Activated naive CD4-positive, alpha-beta T cell (primary cell): ENCODE measurements at places on chromosomes 7 and 10.

GRCh38 chr10:92957223-92958010 is 103.2 kb upstream of the CYP26C1 start:
- no peak for DNase-seq

GRCh38 chr7:40175725-40176510 is 41.1 kb downstream of the SUGCT start:
- DNase-seq = no peak

GRCh38 chr7:139180700-139181311 is 50.2 kb upstream of the UBN2 start:
- no peak for DNase-seq

DNA sequence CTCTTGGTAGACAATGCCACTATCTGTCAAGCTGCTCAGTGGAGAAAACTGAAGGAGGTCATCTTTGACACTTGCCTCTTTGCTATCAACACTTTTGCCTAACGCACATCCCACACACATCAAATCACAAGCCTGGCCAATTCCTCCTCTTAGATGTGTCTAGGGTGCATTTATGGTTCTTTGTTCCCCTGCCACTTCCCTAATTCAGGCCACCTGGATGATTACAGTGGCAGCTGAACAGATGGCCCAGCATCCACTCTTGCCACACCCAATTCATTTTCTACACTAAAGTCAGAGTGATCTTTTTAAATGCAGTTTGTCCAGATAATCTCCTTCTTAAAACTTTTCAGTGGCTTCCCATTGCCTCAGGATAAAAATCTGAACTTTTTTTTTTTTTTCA is 58.6 kb downstream of the LAMB4 start:
- DNase-seq = no peak

DNA sequence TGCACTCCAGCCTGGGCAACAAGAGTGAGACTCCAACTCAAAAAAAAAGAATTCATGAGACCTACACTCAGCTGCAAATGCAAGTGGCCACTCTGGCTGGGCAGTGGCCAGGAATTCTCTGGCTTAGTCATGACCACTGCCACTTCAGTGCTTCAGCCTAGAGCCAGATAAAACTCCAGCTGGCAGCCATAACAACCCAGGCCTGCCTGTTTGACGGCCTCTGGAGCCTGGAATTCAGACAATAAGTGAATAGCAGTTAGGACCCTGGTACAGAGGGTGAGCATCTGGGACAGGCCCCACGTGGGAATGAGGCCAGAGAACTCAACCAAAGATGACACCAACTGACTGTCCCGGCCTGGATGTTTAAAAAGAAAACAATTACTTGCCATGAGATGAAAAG is 18.9 kb downstream of the RCC1L start:
- no peak for DNase-seq

DNA sequence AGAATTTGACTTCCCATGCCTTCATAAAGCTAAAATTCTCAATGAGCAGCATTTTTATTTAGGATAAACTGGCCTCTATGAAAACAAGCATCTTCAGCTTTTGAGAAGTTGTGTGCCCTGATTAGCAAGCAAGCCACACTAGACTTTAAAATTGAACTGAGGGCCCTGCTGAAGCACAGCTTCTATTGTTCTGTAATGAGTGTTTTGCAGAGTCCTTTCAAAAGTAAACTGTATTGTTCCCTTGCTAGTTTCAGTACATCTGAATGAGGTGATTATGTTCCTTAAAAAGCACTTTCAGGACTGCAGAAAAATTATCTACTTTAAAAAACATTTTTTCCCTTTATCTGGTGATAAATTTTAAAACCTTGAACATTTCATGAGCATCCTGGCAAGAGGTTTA is 113.3 kb upstream of the PRPS1L1 start:
- no peak for DNase-seq

GRCh38 chr10:13719425-13719824 is 132.7 kb downstream of the PRPF18 start:
- no peak for DNase-seq

- no peak for DNase-seq
Measured at GRCh38 chr7:69837387-69838068, 239.3 kb downstream of the AUTS2 start.

- DNase-seq = no peak
Measured at GRCh38 chr7:49563693-49564378, 209.6 kb upstream of the VWC2 start.

DNA sequence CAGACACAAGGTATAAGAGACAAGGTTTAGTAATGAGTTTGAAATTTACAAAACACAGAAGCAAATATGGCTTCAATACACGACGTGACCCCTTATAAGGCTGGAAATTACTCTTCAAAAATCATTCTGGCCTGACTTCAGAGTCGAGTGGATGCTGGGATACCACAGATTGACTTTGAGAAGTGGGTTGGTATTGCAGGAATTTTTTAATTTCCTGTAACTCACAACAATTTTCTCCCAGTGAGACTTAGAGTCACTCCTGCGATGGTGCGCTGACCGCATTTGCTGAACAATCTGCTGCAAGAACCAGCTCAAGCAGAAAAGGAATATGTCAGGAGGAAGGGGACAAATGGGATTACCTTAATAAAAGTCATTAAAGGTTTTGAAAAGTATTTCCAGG is 132.1 kb downstream of the EMX2 start:
- DNase-seq = no peak

DNA sequence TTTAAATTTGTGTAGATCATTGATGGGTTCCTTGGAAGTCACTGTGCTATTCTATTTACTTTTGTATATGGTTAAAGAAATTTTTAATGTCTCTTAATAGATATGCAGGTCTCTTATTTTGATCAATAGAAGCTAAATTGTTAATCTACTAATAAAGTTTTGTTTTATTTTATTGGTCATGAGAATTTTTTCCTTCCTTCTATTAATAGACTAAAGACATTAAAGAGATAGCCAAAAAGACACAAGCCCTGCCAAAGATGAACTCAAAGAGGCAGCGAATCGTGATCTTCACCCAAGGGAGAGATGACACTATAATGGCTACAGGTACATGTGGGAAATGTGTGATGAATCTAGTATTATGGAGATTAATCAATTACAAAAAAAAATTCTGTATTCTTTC is 226.2 kb upstream of the KAT6B start:
- no peak for DNase-seq

- no peak for DNase-seq
Measured at GRCh38 chr10:110446954-110447608, 50.6 kb upstream of the DUSP5 start.

- no peak for DNase-seq
Measured at GRCh38 chr10:52540479-52540984, 226.5 kb downstream of the DKK1 start.

GRCh38 chr7:20385126-20385525 is 54.4 kb downstream of the ITGB8 start:
- no peak for DNase-seq

GRCh38 chr10:127919418-127920271 is 12.7 kb downstream of the PTPRE start:
- no peak for DNase-seq
